ENCODE measurements at places on chromosomes 5 and 9.

DNA sequence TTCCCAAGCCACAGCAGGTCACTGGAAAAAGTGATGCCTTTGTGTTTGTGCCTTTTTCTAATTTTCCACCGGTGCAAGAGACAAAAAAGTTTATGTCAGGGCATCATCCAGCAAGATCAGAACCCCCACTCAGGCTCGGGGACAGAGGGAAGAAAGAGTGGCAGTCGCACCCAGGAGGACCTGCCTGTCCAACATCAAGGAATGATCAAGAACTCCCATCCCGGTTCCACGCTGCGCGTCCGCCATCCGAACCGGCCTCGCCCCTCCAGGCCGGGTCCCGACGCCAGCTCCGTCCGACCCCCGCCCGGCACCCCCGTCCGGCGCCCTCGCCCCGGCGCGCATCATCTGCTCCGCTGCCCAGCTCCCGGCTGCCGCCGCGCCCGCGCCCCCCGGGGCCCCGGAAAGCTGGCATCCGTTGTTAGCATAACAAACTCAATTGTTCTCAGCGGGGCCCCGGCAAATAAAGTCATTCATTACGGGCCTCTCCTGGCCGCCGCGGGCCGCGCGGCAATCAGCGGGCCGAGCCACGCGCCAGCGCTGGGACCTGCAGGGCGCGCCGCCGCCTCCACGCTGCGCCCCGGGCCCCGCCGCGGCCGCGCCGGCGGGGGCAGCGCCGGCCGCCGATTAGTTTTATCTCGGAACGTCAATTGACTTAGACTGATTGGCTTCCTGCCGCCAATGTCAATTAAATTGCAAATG, 48.1 kb downstream of the PAX5 start:
- no peak for DNase-seq

DNA sequence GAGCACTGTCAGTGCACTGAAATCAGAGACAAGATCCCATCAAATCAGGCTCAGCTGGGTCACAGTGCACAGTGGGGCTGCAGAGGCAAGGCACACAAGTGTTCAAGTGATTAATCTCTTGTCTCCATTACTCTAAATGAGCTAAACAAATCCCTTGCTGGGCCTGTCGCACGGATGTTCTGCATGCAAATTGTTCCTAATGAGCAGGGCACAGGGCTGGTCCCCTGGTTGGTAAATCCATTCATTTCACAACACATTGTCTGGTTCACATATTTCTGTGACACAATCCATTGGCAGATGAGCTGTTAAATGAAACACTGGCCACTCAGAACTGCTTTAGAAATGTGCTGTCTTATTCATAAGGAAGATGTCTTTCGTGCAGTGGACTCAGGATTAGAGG, 167.9 kb upstream of the BRINP1 start:
- no peak for DNase-seq

DNA sequence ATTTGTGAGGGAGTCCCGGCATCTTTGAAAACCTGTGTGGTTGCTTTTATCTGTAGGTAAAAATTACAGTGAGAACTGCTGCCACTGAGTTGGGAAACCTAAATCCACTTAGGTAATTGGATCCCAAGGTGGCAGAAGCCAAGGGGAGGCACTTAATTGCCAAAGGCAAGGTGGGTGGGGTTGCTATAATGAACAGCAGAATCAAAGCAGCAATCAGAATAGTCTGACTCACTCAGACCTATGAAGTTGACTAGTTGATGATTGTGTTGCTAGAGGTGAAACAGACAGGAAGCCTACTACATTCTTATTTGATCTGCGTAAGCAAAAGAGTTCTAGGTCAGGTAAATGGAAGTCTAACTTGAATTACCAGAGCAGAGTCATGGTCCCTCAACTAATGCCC, 17.3 kb upstream of the BICD2 start:
- no peak for DNase-seq

GRCh38 chr5:41787265-41787664, 83.0 kb downstream of the OXCT1 start:
- no peak for DNase-seq

DNA sequence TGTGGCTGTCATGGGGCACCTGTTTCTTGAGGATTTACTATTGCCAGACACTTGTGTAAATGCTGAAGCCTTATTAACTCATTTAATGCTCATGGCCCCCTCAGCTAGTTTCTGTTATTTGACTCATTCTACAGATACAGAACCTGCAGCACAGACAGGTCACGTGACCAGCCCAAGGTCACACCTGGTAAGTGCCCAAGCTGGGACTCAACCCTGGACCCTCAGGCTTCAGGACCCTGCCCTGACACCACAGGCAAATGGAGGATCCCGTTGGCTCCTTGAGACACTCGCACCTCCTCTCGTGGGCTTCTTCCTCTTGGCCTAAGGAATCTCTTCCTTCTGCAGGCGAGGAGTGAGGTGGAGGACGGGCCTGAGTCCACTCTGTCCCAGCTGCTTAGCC, 10.6 kb upstream of the NEURL1B start:
- DNase-seq, result no peak

DNA sequence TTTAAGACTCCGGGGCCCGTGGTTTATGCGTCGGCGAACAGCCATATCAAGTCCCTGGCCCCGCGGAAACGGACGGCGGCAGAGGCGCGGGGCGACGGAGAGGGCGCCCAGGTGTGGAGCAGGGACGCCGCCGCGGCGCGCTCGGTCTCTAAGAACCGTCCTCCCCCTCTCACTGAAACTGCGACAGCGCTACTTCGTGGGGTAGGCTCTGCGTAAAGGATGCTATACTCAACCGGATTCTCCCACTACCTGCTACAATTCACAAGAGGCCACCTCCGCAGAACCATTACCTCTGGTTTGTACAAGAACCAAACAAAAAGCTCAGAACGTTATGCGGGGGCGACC, 404 bp downstream of the MRNIP start:
- DNase-seq, result peak; percentile 30

DNA sequence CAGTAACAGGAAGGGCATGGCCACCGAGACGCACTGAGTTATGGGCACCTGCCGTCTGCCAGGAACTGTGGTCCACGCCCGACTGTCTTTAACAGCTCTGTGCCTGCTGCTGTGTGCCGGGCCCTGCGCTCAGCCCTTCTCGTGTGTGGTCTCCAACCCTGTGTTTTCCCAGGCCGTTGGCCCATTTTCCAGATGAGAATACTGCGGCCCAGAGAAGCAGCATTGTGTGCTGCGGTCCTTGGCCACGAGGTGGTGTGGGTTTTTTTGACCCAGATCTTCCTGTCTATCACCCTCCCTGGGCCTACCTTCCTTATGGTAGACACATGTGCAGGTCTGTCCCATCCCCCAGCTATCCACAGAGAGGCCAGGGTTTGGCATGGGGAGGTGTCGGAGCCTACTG, 47.0 kb downstream of the RXRA start:
- DNase-seq, result no peak

- no peak for DNase-seq
These were observed 277.2 kb upstream of the MPDZ start for GRCh38 chr9:13556656-13557055.

DNA sequence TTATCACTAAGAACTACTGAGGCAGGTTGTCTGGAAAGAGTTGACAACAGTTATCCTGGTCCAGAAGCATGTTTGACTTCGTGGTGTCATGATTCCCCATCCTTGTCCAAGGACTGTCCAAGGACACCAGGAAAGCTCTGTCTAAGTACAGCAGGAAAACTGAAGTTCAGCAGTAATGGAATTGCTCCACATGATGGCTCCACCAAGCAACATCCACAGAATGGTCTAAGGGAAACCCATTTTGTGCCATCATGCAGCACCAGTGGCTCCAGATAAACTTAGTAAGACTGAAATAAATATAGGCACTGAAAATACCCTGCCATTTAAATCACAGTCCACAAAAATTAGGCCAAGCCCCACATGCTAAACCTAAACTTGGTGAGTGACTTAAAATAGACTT, 192.8 kb downstream of the CDH18 start:
- no peak for DNase-seq

DNA sequence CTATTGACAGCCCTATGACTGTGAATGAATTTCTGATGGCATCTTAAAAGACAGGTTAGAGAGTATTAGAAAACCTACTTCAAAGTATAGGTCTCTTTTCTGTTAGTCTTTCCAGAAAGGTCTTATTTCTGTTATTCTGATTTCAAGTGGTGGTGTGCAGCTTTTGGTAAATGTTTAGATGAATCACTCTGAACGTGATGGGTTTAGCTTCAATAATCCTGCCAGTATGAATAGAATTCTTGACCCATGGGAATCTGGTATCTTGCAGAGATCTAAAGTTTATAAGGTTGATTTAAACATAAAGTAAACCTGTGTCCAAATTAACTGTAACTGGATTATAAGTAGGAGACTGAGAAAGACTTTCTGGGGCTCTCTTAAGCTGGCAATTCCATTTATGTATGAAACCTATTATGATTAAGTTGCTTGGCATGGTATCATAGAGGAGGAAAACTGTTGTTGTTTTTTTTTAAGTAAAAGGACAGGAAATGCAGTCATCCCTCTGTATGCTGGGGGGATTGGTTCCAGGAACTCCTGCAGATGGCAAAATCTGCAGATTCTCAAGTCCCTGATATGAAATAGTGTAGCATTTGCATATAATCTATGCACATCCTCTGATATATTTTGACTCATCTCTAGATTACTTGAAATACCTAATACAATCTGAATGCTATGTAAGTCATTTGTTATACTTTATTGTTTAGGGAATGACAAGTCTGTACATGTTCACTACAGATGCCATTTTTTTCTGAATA, 77.0 kb upstream of the ADAMTS19 start:
- DNase-seq, result no peak

DNA sequence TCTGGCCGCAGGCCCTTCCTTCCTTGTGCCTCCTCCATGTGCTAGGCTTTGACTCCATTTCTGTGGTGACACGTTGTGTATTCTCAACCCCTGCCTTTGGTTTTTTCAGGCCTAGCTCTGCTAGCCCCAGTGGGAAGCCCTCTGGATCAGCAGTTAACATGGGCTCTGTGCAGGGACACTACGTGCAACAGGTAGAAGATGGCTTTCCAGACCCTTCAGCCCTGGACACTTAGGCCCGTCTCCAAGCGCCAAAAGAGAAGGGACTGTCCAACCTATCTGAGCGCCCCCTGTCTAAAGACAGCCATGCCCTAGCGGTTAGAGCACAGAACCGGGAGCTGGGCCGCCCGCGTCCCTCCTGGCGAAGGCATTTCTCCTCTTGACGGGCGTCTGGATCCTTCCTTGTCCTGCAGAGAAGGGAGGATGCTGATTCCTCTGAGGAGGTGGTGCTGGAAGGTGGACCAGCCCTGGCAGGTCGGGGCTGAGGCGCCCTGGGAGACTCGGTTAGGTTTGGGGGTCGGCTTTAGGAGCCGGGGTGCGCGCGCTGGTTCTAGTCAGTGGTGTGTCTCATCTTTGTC, 8.3 kb upstream of the POMT1 start:
- no peak for DNase-seq

DNA sequence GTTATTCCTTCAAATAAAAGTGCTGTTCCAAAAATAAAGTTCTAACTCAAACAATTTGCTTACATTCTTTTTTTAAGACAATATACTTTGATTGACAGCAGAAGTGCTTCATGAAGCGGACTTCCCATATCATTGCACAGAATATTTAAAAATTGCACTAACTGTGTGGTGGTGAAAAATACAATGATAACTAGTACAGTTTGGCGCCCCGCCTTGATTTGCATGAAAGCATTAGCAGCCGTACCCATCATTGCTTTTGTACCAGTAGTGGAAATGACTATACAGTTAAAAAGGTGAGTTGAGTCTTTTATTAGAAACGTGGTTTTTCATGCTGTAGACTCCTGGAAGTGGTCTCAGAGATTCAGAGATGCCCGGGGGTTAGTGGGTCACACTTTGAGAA, 69.5 kb upstream of the MAP3K1 start:
- DNase-seq, result no peak

DNA sequence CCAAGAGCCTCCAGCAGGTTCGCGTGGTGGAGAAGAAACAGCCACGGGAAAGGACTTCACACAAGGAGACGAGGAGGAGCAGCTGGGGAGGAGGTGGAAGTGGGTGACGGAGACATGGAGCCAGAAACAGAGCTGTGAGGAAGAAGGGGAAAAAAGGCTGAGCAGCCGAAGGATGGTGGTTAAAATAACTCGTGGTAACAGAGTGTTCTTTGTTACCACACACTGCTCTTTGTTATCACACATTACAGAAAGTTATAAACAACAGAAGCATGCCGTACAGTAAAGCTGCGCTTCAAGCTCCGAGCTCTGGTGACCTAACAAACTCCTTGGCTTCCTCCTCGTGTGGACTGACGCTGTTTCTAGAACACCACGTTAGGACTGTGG, 215.4 kb downstream of the GLIS3 start:
- DNase-seq, result no peak

DNA sequence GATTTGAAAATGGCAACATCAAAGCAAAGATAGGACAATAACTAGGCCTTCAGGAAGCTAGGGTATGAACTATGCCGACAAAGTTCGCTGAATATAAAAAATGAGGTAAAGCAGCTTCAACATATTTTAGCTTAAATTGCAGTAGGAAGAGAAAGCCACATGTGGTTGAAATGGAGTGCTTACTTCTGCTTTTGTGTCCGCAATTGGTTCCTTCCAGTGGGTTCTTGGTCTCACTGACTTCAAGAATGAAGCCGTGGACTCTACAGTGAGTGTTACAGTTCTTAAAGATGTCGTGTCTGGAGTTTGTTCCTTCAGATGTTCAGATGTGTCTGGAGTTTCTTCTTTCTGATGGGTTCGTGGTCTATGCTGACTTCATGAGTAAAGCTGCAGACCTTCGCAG, 95.2 kb downstream of the APTX start:
- DNase-seq, result no peak

- no peak for DNase-seq
These were observed 58.1 kb upstream of the SLC30A5 start for GRCh38 chr5:69035665-69036064.

GRCh38 chr9:86407022-86407421, 52.8 kb upstream of the TUT7 start:
- DNase-seq, result no peak

DNA sequence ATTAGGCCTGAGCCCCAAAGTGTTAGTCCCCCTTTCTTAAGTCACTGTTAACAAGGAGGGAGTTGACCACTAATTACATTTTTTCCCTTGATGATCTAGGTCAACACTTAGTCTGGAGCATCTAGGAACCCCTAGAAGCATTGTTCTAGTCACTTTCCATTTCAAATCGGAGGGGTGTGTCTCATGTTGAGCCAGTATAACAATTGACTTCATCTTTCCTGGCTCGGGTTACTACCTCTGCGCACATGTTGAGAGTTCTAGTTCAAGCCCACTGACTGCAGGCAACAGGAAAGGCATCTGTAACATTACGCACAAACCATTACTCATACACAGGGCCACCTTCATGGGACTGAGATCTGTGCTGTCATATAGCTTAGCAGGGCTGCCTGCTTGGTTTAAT, 164.9 kb downstream of the NTRK2 start:
- no peak for DNase-seq

GRCh38 chr5:102625468-102625867, 126.7 kb upstream of the SLCO6A1 start:
- DNase-seq, result no peak

DNA sequence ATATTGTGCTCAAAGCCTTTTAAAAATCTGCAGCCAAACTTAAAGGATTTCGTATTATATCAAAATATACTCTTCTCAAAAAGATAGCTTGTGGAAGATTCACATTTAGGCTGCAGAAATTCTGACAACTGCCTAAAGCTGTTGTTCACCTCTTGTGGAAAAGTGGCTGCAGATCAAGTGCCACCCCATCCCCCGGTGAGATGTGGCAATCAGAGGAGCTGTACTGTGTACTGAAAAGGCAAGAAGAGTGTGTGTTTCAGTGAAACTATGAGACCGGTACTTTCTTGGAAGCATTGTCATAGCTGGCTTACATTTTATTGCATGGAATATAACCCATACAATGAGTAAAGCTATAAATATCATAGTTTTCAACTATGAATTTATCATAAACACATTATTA, 64.3 kb downstream of the CDH18 start:
- no peak for DNase-seq
